ENCODE measurements at places on chromosomes 3 and 15.

DNA sequence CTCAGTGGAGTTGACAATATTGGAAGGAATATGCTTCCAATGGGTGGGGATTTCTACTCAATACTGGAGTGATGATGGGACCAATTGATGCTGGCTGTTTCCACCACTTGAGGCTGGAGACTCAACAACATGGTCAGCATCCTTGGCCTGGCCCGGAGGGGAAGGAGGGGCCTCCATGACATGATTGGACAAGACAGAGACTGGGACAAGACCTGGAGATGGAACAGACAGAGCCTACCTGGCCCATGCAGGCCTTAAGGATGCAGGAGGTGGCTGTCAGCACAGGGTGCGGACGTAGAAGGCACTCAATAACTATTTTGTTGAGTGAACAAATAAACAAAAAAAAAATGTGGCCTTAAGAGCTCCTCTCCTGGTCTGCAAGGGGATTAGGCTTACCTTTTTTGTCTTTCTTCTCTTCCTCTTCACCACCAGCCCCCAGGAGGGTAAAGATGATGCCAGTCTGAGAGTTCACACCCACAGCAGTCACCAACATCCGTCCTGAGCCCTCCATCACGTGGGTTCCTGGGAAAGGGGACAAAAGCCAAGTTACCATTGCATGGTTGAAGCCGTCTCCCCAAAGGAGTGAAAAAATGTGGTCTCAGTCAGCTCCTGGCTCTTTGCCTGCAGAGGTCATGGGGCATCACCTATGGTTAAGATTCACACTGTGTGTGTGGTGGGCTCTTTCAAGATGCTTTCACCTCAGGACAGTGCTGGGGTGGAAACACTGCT is 67.1 kb upstream of the SEC13 start:
- DNase-seq, result no peak

- no peak for DNase-seq
Observed at GRCh38 chr15:78243058-78243457, 8.7 kb upstream of the ACSBG1 start.

DNA sequence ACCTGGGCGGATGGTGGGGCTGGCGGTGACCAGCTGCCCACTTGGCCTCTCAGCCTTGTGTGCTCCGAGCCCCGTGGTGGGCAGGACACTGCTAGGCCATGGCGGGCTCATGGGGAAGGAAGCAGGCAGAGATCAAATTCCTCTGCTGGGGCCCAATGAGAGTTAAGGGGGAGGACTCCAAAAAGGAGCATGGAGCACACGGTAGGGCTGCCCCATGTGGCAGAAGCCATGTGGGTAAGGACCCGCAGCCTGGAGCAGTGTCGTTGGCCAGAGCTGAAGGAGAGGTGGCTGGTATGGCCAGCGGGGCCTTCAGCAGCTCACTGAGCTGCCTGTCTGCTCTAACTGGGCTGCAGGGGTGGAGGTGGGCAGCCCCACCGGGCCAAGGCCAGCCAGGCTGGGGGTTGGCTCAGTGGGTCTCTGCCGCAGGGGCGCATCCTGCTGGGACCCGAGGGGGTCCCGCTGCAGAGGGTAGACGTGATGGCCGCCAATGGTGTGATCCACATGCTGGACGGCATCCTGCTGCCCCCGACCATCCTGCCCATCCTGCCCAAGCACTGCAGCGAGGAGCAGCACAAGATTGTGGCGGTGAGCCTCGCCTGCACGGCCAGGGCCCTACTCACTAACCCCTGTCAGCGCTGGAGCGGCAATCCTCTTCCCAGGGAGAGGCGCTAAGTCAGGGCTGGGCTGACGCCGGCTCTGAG is 11.3 kb downstream of the STAB1 start:
- DNase-seq, result no peak

GRCh38 chr3:126372413-126373145 is 15.4 kb upstream of the KLF15 start:
- DNase-seq, result no peak

GRCh38 chr15:33567652-33568051 is 256.9 kb downstream of the RYR3 start:
- DNase-seq, result no peak

DNA sequence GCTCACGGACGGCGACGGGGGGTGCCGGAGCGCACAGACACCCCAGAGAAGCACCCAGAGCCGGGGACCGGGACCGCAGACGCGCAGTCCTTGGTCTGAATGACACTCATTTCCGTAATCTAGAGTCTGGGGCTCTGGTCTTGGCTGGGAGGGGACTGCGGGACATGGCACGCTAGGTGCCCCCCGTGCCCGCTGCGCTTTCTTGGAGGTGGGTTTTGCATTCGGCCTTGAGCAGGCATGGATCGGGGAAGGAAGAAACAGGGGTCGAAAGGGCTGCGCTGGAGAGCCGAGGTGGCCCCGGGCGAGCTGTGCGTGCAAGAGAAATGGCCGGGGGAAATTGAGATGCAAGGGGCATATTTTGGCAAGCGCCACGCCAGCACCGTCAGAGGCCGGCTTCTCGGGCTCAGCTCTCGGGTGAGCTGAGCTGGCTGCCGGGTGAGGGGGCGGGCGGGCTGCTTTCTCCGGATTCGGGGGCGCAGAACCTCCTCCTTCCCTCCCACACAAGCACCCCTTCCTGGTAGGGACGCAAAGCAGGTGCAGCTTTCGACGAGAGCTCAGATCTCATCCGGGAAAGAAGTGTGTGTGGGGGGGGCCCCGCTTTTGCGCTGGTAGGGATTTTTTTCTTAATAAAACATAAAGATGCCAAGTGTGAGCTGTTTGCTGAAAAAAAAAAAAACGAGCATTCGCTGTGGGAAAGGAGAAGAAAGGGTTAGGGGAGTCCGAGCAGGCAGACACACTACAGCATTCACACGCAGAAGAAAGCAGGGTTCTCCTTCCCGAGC is 963 bp upstream of the NTRK3 start:
- DNase-seq, result no peak

DNA sequence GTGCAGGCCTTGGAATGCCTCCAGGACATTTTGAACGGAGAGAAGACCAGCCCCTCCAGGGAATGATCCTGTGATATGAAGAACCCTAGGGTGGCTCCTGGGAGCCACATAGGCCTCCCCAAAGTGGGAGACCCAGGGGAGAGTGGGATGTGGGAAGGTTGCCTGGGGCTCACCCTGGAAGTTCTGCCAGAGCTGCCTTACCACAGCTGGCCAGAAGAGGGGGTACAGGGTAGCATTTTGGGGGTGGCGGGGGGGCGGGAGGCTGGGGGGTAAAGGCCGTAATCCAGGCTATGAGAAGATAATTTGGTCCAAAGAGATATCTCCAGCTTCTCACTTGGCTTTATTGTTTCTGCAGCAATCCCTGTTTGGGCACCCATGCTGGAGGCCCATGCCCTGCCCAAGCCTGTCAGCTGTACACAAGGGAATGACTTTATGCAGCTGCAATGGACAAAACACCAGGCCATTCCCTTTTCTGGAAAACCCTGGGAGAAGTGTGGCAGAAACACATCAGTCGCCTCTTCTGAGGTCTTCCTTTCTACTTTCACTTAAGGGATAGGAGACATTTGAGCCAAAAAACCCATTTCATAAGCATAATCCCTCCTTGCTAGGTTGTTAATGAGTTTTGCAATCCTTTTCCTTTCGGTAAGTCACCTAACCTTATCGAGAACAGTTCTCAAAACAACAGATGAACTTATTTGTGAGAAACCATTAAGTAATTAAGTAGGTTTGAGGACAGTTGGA is 11.0 kb upstream of the MUSTN1 start:
- no peak for DNase-seq

DNA sequence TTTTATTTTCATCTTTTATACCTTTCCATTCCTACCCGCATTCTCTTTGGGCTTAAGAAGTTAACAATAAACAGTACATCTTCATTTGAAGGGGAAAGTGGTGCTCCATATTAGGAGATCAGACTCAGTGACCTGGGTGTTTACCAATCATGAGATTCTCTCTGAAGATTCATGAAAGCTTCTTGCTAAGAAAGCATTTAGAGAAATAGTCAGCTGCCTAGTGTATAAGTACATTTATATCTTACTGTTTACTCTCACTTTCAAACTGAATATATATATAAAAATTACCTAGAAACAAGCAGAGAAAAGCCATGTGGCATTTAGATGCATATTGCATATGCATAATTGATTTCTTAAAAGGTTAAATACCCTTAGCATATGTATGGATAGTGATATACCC is 100.5 kb downstream of the KCNH8 start:
- DNase-seq, result no peak

GRCh38 chr3:133440652-133441051 is 40.8 kb downstream of the BFSP2 start:
- no peak for DNase-seq

DNA sequence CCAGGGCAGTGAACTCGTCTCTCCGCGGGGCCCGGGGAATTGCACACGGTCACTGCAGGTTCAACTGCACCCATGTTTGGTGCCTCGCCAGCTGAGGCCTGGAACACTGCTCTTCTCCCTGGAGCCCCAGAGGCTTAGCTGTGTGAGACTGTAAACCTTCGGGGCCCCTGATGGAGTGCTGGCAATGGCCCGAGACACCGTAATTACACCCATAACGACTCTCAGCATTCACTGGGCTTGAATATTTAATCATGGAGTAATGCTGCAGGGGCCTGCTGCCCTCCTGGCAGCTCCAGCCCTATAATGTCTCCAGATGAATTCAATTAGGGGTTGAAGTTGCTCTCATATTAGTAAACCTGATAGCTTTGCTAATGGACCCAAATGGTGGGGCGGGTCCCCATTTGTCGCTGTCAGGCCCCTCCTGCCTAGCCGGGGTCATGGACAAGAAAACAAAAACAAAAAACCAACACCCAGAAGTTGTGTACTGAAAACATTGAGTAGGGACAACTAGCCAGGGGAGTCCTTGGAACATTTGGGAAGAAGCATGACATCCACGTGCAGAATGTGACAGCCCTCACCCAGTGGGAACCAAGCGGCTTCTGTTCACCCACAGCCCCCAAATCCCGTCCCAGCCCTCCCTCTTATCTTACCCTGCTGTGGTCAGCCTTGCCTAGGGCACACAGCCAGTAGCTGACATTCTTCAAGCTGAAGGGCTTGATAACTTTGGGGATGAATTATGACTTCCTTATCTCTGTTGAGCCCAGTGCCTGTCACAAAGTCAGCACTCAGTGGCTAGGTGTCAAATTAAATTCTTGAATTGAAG is 74.3 kb upstream of the SCN5A start:
- DNase-seq, result no peak

GRCh38 chr3:71907996-71908395 is 123.0 kb upstream of the PROK2 start:
- DNase-seq, result no peak

GRCh38 chr3:101624857-101625256 is 50.9 kb downstream of the PCNP start:
- no peak for DNase-seq

GRCh38 chr3:15805756-15806266 is 8.0 kb upstream of the ANKRD28 start:
- no peak for DNase-seq

DNA sequence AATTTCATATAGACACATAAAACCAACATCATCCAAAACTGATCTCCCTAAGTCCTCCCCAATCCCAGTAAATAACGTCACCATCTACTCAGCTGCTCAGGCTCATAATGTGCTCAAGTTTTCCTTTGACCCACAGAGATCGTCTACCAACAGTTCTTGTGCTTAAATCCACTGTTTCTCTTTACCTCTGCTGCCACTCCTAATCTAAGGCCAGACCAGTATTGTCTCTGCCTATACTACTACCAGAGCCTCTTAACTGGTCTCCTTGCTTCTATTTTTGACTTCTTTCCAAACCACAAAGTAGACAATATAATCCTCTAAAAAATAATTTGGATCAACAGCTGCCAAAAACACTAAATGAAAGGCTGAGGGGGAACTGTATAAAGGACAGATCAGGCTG is 65.3 kb downstream of the CLASP2 start:
- no peak for DNase-seq

Measured in ACHN (cell line).